ENCODE measurements at places on chromosomes 12 and 14. TPM values are rescaled to one million over a fixed set of nuclear protein-coding genes. Genes with fewer than 3 reads are reported as not detected.

The LYZ gene
- total RNA-seq: 1,458 TPM

The OR10AD1 gene
- total RNA-seq: not detected

The DNAI7 gene
- 6.7 TPM for total RNA-seq

The RNASE4 gene
- 41.0 TPM for total RNA-seq

The KRT85 gene
- not detected for total RNA-seq
